ENCODE measurements at places on chromosomes 13 and 19. TPM values are rescaled to one million over a fixed set of nuclear protein-coding genes. Genes with fewer than 3 reads are reported as not detected.

- no peaks in the 10 kb centered on the region for H3K4me1 ChIP-seq
- no peak overlapping the region for H3K4me3 ChIP-seq
- DNase-seq = peak; percentile 46
- no peaks in the 10 kb centered on the region for H3K27me3 ChIP-seq
- no peak overlapping the region for H3K27ac ChIP-seq
Measured at GRCh38 chr19:7980168-7980567, 25.3 kb downstream of the ELAVL1 start.

- DNase-seq = no peak
- H3K4me3 ChIP-seq = peak overlapping the region; percentile 46
- no peaks in the 10 kb centered on the region for H3K4me1 ChIP-seq
- H3K36me3 ChIP-seq = no peaks in the 10 kb centered on the region
Measured at GRCh38 chr13:97369261-97369893, 64.6 kb upstream of the RAP2A start.

DNA sequence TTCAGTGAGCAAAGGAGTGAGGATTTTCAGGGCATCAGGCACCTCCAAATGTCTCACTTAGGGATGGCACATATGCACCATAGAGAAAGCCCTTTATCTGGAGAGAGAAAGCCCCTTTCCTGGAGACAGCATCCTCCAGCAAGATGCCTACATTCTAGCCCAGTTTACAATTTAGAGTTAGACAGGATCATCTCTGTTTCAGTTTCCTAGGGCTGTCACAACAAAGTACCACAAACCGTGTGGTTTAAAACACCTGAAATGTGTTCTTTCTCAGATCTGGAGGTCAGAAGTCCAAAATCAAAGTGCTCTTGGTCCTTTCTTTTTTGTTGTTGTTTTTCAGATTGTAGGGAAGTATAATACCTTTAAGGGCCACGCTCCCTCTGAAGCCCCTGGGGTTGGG, 61.8 kb downstream of the MBNL2 start:
- H3K4me3 ChIP-seq = no peak overlapping the region
- H3K27ac ChIP-seq = no peak overlapping the region
- H3K4me1 ChIP-seq = peaks cover 6% of the 10 kb centered on the region

- no peak overlapping the region for H3K4me3 ChIP-seq
- H3K27me3 ChIP-seq = no peaks in the 10 kb centered on the region
- H3K27ac ChIP-seq = no peak overlapping the region
- H3K4me1 ChIP-seq = no peaks in the 10 kb centered on the region
- no peak for DNase-seq
Measured at GRCh38 chr19:51600940-51601580, 29.1 kb downstream of the SIGLEC5 start.

DNA sequence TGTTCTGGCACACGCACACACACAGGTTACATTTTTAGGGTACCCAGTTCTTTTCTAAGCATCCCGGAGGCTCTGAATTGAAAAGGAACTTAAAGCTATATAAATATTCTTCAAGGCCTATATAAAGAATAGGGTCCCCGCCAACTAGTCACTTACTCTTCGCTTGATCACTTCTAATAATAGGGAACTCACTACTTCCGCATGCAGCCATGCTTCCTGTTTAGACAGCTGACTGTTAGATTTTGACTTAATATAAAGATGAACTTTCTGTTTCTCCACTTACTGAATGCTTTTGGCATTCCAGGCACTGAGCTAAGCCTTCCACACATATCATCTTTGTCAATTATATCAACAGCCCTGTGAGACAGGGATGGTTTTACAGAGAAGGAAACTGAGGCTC, 259.6 kb downstream of the TSHZ3 start:
- DNase-seq = peak; percentile 54
- no peaks in the 10 kb centered on the region for H3K4me1 ChIP-seq
- no peaks in the 10 kb centered on the region for H3K36me3 ChIP-seq

- no peaks in the 10 kb centered on the region for H3K27me3 ChIP-seq
- H3K4me3 ChIP-seq = peak overlapping the region; percentile 44
- H3K36me3 ChIP-seq = no peaks in the 10 kb centered on the region
- peak overlapping the region; percentile 63 for H3K27ac ChIP-seq
Measured at GRCh38 chr19:12092065-12092867, 27.7 kb downstream of the ZNF844 start.

GRCh38 chr13:36133950-36134626, 2.9 kb upstream of the DCLK1 start:
- no peak overlapping the region for H3K4me3 ChIP-seq
- no peak overlapping the region for H3K27ac ChIP-seq
- H3K27me3 ChIP-seq = no peaks in the 10 kb centered on the region

The RFPL4A gene
- not detected for total RNA-seq

Measured in aorta (tissue), 5 donors.